ENCODE measurements at places on chromosomes 2 and 18. TPM values are rescaled to one million over a fixed set of nuclear protein-coding genes. Genes with fewer than 3 reads are reported as not detected.

VSNL1 gene
- 0.70 TPM for polyA plus RNA-seq

CHN1 gene
- 8.2 TPM for polyA plus RNA-seq

SERPINB3 gene
- not detected for polyA plus RNA-seq

KLF7 gene
- polyA plus RNA-seq = 11.4 TPM
